ENCODE measurements at places on chromosomes 16 and 17. TPM values are rescaled to one million over a fixed set of nuclear protein-coding genes. Genes with fewer than 3 reads are reported as not detected.

Gene KRTAP4-6
- not detected for total RNA-seq

Gene CA4
- not detected for total RNA-seq

Gene HOXB2
- total RNA-seq = 12.9 TPM

Gene CTF1
- 0.33 TPM for total RNA-seq

Gene CMTM2
- not detected for total RNA-seq

Gene GSDMA
- total RNA-seq = 0.32 TPM

Gene CALB2
- total RNA-seq = not detected
